ENCODE measurements at places on chromosomes 16 and 17. TPM values are rescaled to one million over a fixed set of nuclear protein-coding genes. Genes with fewer than 3 reads are reported as not detected.

WDR90 gene
- 50.0 TPM for total RNA-seq

OR4D1 gene
- total RNA-seq: not detected

MPHOSPH6 gene
- 32.0 TPM for total RNA-seq

OTOP3 gene
- not detected for total RNA-seq

CIBAR2 gene
- total RNA-seq: not detected

PFN1 gene
- 1,167 TPM for total RNA-seq

KRT17 gene
- total RNA-seq: 1.6 TPM

ABI3 gene
- 35.2 TPM for total RNA-seq

PRR35 gene
- not detected for total RNA-seq

RAB40C gene
- total RNA-seq: 18.8 TPM

Data from endothelial cell of umbilical vein (primary cell).